ENCODE measurements at places on chromosomes 11 and 22.

DNA sequence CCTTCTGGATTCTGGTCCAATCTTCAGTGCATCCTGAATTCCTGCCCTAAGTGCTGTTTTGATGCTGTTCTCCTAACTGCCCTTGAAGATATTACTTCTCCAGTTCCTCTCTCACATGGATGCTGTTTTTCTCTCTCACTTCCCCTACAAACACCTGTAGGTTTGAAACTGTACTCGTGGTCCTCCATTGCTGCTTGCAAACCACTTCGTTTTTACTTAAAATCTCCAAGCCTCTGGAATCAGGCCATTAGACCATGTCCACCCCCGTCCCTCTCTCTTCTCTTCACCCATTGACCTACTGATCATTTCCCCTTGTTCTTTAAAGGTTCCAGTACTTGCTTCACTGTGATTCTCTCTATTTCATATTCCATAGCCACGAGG is 988.1 kb downstream of the NTM start:
- no peak for DNase-seq

GRCh38 chr22:37425800-37426705 is 1.2 kb downstream of the ELFN2 start:
- DNase-seq, result peak; percentile 19

DNA sequence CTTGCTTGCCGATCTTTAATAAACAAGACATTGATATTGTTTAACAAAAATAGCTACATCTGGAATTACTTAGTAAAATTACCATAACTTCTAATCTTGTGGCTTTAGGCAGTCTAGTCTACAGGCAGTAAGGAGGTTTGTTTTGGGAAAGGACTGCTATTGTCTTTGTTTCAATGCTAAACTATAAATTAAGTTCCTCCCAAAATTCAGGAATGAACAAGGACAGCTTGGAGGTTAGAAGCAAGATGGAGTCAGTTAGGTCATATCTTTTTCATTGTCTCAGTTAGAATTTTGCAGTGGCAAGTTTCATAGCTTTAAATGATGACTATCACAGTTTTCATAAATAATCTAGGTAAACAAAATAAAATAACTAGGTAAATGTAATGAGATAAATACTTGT is 36.1 kb upstream of the INCENP start:
- DNase-seq, result no peak

DNA sequence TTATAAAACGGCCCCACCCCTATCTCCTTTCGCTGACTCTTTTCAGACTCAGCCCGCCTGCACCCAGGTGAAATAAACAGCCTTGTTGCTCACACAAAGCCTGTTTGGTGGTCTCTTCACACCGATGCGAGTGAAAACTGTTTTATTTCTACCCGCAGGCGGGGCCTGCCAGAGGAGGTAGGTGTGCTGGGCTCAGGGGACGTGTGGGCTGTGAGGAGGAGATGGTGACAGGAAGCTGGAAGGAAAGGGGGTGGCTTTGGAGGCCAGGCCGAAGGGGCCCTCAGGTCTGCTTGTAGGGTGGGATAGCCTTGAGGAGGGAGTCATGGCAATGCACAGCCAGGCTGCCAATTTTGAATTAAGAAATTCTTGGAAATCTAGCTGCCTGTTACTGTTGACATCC is 21.3 kb upstream of the KRTAP5-7 start:
- no peak for DNase-seq

- DNase-seq, result no peak
Measured at GRCh38 chr11:43245466-43245865, 66.3 kb upstream of the API5 start.

DNA sequence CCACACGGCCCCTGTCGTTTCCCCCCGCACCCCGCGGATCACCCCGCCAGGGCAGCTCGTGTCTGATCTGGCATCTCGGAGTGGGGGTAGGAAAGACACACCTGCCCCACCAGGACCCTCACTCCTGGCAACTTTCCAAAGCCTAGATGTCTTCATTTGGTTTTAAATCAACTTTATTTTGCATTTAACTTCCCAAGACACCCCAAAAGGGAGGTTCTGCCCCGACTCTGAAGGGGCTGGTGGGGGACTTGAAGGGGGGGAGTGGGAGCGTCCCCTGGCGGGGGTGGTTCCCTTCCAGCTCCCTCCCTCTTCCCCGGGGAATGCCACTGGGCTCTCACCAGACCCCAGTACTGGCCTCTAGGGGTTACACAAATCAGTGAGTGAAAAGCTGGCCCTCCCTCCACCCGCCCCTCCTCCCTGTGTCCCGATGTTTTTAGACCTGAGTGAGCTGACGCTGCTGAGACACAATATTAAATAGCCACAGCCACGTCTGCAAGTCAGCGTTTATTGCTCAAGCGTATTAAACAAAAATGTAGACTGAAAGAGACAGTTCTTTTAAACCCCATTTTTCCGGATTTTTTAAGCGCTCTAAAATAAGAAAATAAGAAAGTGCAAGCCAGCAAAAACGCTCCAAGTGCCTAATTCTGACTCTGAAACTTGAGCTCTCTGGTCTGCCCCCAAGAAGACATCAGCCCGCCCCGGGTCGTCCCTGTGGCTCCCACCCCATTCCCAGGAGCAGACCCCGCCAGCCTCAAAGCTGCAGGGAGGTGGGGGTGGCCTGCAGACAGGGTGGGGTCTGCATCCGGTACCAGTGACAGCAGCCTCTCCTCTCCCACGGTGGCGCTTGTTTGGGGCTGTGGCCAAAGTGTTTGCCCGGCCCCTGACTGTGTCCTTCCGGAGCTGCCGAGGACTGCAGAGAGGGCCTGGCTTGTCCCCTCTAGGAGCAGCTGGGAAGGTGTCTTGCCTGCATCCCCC is 1.1 kb upstream of the TTLL8 start:
- peak; percentile 68 for DNase-seq

DNA sequence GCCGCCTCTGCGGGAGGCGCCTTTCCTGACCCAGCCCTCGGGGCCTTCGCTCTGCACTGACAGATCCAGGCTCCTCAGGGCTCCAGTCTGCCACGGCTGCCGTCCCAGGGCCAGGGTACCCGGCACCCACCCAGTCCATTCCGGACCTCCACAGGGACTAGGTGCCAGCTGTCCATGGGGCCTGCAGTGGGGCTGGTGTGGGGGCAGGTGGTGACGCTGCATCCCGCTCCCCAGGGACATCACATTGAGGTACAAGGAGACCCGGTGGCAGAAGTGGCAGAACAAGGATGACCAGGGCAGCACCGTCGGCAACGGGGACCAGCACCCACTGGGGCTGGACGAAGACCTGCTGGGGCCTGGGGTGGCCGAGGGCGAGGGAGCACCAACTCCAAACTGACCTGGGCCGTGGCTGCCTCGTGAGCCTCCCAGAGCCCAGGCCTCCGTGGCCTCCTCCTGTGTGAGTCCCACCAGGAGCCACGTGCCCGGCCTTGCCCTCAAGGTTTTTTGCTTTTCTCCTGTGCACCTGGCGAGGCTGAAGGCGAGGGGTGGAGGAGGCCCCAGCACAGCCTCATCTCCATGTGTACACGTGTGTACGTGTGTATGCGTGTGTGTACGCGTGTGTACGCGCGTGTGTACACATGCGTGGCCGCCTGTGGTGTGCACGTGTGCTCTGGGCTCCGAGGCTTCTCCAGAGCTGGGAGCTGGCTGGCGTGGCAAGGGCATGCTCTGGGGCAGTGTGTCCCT is 16.7 kb downstream of the RNH1 start:
- no peak for DNase-seq

GRCh38 chr11:4606231-4607015 is 1.6 kb downstream of the TRIM68 start:
- peak; percentile 20 for DNase-seq

DNA sequence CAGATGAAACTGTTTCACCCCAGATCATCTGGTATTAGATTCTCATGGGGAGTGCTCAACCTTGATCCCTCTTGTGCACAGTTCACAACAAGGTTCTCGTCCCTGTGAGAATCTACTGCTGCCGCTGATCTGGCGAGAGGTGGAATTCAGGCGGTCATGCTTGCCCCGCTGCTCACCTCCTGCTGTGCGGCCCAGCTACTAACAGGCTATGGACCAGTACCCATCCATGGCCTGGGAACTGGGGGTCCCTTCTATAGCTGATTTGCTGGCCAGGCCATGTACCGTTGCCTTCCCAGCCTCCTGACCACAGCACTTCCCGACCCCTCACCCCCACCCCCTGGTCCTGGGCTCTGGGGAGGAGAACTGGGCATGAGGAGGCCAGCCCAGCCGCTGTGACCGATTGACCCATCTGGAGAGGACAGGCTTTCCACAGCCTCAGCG is 2.6 kb downstream of the PHLDA2 start:
- DNase-seq, result no peak

GRCh38 chr11:103315248-103315647 is 206.0 kb downstream of the DYNC2H1 start:
- DNase-seq, result no peak

GRCh38 chr11:78926633-78927338 is 352.1 kb upstream of the NARS2 start:
- no peak for DNase-seq

GRCh38 chr11:114154271-114155047 is 94.9 kb downstream of the ZBTB16 start:
- peak; percentile 98 for DNase-seq

DNA sequence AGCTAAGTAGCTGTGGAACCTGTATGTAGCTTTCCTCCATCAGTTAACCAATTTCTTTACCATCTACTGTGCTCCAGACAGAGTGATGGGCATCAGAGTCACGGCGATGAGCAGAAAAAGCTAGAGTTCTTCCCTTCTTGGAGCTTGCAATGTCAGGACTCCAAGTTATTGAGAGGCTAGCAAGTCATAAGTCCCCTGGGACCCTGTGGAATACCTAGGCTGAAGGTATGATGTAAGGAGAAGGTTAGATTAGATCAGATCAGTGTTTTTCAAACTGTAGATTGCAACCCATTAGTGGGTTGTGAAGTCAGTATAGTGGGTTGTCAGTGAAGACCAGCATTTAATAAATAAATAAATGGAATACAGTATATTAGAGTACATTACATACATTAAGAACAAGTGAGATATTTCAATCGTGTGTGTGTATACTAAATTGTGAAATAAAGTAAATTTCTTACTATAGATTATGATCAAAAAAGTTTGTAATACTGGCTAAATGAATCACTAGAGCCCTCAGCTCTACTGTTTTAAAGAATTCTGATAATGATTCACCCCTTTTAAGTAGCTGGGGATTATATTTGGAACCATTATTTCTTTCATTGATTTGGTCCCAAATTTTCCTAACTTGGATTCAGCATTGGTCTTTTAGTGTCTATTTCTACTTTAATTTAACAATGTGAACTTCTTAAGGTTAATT is 52.3 kb downstream of the RASSF10 start:
- DNase-seq, result no peak

DNA sequence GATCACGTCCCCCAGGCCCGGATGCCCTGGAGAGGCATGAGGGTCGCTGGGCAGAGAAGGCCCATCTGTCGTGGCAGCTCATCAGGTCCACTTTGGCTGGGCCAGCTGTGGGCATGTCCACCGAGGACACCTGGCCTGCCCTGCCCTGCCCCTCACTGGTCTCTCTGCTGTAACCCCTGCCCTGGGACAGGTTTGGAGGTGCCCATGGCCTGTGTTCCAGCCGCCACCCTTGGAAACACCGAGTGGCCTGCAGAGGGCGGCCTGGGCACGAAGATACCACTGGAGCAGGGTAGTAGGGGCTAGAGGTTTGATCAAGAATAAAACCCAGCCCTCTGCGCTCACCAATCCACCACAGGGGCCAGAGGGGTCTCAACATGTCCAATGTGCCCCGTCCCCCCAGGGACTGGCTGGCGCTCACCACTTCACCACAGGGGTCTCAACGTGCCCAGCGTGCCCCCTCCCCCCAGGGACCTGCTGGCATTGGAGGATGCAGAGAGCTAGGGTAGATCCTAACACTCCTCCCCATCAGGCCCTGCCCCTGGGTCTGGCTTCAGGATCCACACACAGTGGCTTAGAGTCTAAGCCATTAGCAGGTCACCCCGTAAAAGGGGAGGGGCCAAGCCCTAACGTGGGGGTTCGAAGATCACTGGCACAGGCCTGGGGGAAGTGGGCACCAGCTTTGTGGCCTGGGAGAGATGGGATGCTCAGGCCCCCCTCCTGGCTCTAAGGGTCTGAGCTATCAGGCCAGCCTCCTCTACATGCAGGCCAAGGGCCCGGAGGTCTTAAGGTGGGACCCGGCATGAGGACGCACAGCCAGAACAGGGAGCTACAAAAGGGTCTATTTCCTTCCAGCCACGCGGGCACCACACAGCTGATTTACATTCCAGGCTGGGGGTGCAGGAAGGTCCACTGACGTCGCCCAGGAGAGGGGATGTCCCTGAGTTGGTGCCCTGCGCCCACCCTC is 1.3 kb upstream of the HDAC10 start:
- DNase-seq, result peak; percentile 62

GRCh38 chr11:9091044-9091922 is at the start of gene SCUBE2:
SCUBE2 (minus strand) TSS chr11:9091599; CDS start chr11:9091528, 71 bp downstream.
- DNase-seq, result no peak

GRCh38 chr11:69599502-69599901 is 41.5 kb upstream of the CCND1 start:
- DNase-seq, result peak; percentile 51

GRCh38 chr11:26963764-26964163 is 30.1 kb upstream of the FIBIN start:
- DNase-seq, result no peak

DNA sequence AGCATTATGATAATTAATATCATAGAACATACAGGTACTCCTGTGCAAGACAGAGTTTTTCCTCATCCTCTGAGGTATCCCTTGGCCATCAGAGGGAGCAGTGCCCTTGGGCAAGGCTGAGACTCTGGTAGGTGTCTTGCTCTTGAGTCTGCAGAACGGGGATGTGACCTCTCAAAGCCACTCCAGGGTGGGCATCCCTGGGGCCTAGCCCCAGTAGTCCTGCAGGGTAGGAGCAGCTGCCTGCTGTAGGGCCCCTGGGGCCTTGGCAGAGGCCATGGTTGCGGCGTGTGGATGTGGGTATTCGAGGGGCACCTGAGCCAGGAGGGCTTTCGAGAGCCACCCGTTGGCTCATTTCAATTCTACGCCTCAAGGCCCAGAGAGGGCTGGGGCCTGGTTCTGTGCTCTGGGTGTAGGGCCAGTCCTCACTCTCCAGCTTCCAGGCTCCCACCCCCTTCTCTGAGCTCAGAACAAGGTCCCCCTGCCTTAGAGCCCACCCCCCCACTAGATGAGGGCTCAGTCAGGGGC is 7.7 kb upstream of the OMP start:
- DNase-seq, result no peak

GRCh38 chr22:37019309-37020191 is at the start of the genes MPST and TST:
MPST (plus strand) TSS chr22:37019742; CDS start chr22:37019837, 95 bp downstream.
TST (minus strand) TSS chr22:37019447; CDS start chr22:37018732, 715 bp downstream.
- peak; percentile 76 for DNase-seq

GRCh38 chr22:36977401-36977861 is 41.8 kb downstream of the TST start:
- peak; percentile 15 for DNase-seq

- peak; percentile 13 for DNase-seq
Measured at GRCh38 chr11:103662880-103663279, 373.6 kb upstream of the DDI1 start.

- no peak for DNase-seq
Measured at GRCh38 chr11:113350336-113351067, 36.1 kb downstream of the TTC12 start.

GRCh38 chr11:75313513-75314272 is 37.8 kb downstream of the ARRB1 start:
- DNase-seq, result peak; percentile 94
